ENCODE measurements at places on chromosomes 3 and 15.

DNA sequence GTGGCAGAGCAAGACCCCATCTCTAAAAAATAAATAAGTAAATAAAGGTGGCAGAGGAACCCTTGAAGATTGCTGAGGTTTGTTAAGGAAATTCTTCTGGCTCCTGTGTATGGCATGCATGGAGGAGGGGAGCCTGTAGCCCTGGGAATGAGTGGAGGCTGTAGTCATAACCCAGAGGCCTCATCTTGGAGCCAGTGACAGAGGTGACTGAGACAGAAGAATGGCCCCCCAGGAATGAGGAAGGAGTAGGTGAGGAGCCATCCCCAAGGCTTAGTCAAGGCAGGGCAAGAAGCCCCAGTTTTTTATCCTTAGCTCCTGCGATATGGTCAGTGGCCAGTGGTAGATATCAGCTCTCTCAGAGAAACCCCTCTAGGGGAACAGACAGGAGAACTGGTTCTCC, 46.5 kb downstream of the BSN start:
- DNase-seq: no peak

- DNase-seq: no peak
Observed at GRCh38 chr15:31481142-31481541, 154.5 kb downstream of the KLF13 start.

GRCh38 chr3:124063197-124063909, 71.4 kb upstream of the ROPN1 start:
- no peak for DNase-seq

DNA sequence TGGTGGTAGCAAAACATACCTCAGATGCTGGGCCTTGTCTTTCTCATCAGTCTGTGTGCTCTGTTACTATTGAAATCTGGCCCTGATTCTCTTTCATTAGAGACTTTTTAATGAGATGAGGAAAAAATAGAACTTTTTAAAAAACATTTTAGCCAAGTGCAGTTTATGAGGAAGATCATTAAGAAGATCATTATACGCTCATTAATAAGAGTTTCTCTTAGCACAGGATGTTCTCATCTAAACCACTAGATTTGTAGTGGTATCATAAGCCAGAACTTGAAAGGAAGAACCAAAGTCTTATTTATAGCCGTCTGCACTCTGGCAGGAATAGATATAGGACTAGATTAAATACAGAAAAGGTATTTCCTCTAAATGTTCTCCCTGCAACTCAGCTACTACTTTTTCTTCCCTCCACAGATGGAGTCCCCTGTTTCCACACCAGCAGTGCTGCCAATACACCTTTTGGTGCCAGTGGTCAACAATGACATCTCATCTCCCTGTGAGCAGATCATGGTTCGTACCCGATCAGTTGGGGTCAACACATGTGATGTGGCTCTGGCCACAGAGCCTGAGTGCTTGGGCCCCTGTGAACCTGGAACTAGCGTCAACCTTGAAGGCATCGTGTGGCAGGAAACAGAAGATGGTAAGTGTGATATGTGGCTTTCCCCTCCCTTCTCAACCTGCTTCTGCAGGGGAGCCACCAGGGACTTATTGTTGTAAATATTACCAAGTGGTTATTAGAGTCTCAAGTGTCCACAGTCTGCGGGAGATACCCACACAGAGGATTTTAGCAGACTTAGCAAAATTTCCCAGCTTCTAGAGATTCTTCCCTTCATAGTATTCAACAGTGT, 152.8 kb downstream of the RBPMS2 start:
- no peak for DNase-seq

GRCh38 chr3:153970047-153970446, 151.1 kb upstream of the ARHGEF26 start:
- no peak for DNase-seq

- DNase-seq: no peak
Observed at GRCh38 chr3:197345390-197345789, 47.0 kb upstream of the DLG1 start.

- no peak for DNase-seq
Observed at GRCh38 chr15:74251131-74251811, 15.1 kb downstream of the CCDC33 start.
